ENCODE measurements at places on chromosomes 7 and 10.

DNA sequence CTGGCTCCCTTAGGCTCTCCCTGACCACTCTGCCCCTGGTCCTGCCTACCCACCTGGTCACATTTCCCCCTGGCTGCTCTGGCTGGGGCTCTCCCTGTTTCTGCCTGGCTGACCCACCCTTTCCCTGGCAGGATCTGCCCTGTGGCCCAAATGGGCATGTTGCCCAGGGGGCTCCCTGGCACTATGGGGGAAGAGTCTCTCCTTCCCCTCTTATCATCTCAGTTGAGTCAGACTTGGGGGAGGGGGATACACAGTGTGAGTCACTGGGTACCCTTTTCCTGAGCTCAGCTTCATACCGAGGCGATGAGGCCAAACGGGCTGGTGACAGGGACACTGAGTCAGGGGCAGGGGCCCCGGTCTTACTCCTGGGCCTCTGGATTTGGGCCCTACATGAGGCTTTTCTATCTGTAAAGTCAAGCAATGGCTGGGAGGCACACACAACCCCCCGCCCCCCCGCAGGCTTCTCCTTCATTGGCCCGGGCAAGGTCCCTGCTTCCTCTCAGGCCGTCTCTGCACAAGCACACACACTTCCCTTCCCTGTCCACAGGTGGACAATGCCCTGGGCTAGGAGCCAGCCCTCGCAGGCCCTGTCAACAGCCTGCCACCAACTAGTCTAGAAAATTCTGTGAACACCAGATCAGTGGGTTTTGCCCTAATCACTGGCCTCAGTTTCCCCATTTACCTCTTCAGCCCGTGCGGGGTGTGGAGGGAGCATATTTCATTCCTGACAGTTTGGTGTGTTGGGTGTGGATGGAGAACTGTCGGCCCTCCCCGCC, 627 bp upstream of the FLNC start:
- peaks cover 16% of the 10 kb centered on the region for H3K4me1 ChIP-seq
- H3K36me3 ChIP-seq = no peaks in the 10 kb centered on the region
- no peak overlapping the region for H3K27ac ChIP-seq

DNA sequence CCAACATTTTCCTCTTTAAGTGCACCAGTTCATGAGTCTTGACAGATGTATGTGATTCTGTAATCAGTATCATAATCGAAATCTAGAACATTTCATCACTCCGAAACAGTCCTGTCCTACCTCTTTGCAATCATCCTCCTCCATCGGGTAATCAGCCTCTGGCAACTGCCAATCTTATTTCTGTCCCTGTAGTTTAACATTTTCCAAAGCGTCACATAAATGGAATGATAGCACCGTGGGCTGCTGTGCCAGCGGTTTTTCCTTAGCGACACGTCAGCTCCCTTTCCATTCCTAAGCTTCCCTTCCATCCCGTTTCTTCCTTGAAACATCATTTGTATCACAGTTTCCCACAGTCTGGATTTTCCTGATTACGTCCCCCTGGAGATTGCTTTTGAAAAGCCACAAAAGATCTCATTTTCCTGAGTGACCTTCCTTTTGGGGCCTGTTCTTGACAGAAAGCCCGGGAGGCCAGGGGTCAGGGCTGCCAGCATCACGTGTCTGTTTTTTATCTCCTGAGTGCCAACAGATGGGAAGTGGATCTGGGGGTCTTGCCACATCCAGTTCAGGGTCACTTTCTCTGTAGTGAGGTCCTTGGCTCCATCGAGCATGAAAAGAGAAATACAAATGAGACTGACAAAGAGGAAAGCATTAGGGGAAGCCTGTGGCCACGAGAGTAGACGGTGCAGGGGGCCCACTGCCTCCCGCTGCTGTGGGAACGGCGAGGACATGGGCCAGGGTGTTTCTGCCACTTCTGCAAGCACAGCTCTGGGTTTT, 31.6 kb downstream of the TMEM120A start:
- peaks cover 13% of the 10 kb centered on the region for H3K4me1 ChIP-seq
- peaks cover 73% of the 10 kb centered on the region for H3K36me3 ChIP-seq
- H3K27me3 ChIP-seq = no peaks in the 10 kb centered on the region

- no peak overlapping the region for H3K27ac ChIP-seq
- no peak for DNase-seq
- H3K36me3 ChIP-seq = no peaks in the 10 kb centered on the region
- H3K4me3 ChIP-seq = no peak overlapping the region
- no peaks in the 10 kb centered on the region for H3K4me1 ChIP-seq
- no peaks in the 10 kb centered on the region for H3K27me3 ChIP-seq
Observed at GRCh38 chr10:48468130-48468790, 136.6 kb downstream of the ARHGAP22 start.

DNA sequence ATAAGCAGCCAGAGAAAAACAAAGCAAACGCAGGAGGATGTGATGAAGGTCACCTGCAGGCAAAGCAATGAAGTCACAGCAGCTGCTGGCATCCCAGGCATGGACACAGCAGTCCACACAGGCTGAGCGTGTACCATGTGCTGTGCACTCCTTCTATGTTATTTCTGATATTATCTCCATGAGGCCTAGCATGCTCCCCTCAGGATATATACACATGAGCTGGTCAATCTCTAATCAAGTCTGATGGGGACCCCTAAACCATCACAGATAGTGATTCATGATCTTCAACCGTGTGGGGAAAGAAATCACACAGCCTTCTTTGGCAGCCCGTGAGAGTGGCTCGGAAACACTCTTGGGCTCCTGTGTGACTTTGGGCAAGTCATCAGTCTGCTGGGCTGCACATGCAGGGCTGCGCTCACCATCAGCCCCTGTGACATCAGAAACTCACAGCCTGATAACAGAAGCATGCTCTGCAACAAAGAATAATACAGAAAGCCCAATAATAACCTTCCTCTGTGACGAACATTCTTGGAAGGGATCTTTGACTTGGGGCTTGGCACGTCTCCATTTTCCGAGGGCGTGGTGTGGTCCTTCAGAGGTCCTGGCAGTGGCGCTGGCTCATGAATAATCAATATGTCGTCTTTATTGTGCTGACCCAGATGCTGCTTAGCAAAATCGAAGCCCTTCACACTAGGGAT, 83.0 kb upstream of the ATP6V0A4 start:
- H3K4me3 ChIP-seq = no peak overlapping the region
- no peak for DNase-seq
- H3K4me1 ChIP-seq = no peaks in the 10 kb centered on the region
- H3K36me3 ChIP-seq = no peaks in the 10 kb centered on the region
- H3K27ac ChIP-seq = no peak overlapping the region

DNA sequence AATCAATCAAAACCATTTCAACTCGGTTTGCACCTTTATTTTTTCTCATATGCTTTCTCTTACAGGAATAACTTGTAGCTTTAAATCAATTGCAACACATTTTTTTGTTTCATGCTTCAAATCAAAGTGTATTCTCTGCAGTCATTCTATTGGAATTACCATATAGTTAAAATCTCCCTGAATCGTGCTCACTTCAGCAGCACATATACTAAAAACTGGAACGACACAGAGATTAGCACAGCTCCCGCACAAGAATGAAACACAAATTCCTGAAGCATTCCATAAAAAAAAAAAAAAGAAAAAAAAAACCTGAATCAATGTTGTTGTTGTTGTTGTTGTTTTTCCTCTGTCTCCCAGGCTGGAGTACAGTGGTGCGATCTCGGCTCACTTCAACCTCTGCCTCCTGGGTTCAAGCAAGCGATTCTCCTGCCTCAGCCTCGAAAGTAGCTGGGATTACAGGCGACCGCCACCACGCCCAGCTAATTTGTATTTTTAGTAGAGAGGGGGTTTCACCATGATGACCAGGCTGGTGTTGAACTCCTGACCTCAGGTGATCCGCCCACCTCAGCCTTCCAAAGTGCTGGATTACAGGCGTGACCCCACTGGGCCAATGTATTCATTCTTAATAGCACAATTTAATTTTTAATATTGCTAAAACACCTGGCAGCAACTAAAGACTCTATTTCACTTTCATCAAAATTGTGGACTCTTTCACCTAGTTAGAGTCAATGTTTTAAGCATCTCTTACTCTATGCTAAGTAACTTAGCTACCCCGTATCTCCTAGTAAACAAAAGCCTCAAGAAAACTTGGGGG, 26.3 kb downstream of the ANKRD61 start:
- H3K4me3 ChIP-seq = peak overlapping the region; percentile 85
- H3K27ac ChIP-seq = no peak overlapping the region
- peaks cover 25% of the 10 kb centered on the region for H3K4me1 ChIP-seq
- H3K27me3 ChIP-seq = no peaks in the 10 kb centered on the region

GRCh38 chr10:119396008-119396708, 146.4 kb downstream of the RGS10 start:
- DNase-seq = no peak
- H3K27me3 ChIP-seq = no peaks in the 10 kb centered on the region
- H3K4me3 ChIP-seq = no peak overlapping the region
- H3K27ac ChIP-seq = peak overlapping the region; percentile 80
- peaks cover 4% of the 10 kb centered on the region for H3K36me3 ChIP-seq

DNA sequence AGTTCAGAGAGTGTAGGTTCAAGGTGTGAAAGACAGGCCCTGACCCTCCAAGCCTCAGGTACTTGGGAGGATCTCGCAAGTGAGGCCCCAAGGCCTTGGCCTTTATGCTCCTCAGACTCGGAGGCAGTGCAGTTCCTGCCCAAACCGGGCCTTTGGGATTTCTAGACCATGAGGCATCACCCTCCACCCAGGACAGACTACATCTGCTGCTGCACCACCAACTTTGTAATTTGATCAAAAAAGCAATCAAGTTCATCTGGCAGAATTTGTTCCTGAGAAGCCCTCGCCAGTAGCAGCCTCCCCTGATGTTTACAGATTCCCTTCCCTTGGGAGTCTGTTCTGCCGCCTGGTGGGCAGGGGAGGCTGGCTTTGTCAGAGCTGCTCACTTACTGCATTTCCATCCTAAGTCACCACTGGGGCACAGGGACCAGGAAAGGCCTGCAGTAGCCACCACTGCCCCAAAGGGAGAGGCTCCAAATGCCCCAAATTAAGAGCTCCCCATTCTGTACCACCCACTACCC, 2.1 kb downstream of the CAMK2G start:
- peaks cover 23% of the 10 kb centered on the region for H3K4me1 ChIP-seq
- no peaks in the 10 kb centered on the region for H3K27me3 ChIP-seq
- DNase-seq = no peak
- H3K36me3 ChIP-seq = peaks cover 7% of the 10 kb centered on the region

- no peak for DNase-seq
- no peak overlapping the region for H3K4me3 ChIP-seq
- H3K4me1 ChIP-seq = peaks cover 16% of the 10 kb centered on the region
- H3K27ac ChIP-seq = no peak overlapping the region
Observed at GRCh38 chr7:3027005-3027845, 16.4 kb downstream of the CARD11 start.

GRCh38 chr10:43890124-43890523, 241.4 kb upstream of the ZNF32 start:
- no peaks in the 10 kb centered on the region for H3K4me1 ChIP-seq
- H3K4me3 ChIP-seq = no peak overlapping the region
- no peak for DNase-seq
- H3K27me3 ChIP-seq = no peaks in the 10 kb centered on the region

- no peak overlapping the region for H3K27ac ChIP-seq
- DNase-seq = peak; percentile 58
- no peaks in the 10 kb centered on the region for H3K4me1 ChIP-seq
- H3K27me3 ChIP-seq = no peaks in the 10 kb centered on the region
Observed at GRCh38 chr7:2159176-2159520, 73.6 kb downstream of the MAD1L1 start.

DNA sequence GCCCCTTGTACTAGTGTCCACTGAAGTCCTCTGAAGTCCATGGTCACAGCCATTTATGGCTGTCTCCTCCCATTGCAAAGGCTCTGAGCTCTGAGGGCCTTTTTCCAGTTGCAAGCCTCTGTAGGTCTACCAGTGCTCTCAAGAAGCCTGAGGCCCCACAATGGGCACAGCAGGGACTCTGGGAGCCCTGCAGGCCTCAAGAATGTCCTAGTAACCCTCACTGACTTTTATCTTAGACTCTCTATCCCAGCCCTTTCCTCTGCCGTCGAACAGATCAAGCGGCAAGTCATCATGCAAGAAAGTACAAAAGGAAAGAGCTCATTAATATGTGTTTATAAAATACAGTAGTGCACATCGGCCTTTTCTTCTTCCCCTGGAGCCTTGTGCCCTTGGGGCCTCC, 23.4 kb downstream of the VWA2 start:
- no peak overlapping the region for H3K4me3 ChIP-seq
- H3K36me3 ChIP-seq = no peaks in the 10 kb centered on the region
- no peaks in the 10 kb centered on the region for H3K4me1 ChIP-seq
- H3K27ac ChIP-seq = no peak overlapping the region
- H3K27me3 ChIP-seq = no peaks in the 10 kb centered on the region
- no peak for DNase-seq

DNA sequence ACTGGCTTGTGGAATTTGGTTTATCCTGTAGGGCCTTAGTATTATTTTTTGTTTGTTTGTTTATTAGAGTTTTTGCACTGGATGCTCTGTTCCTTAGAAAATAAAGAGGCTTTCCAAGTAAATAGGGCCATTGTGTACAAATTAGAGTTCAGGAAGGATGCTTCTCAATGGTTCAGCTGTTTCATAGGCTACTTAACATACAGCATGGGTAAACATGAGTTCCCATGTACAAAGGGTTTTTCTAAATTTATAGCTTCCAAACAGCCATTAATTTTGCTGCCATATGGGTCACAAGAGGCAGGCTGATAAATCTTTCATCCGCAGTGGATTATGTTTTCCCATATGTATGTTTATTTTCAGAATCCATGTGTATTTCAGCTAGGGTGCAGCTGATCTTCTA, 121.6 kb upstream of the WDR11 start:
- no peak overlapping the region for H3K27ac ChIP-seq
- H3K4me3 ChIP-seq = no peak overlapping the region
- DNase-seq = no peak
- H3K4me1 ChIP-seq = no peaks in the 10 kb centered on the region
- H3K27me3 ChIP-seq = no peaks in the 10 kb centered on the region

- H3K36me3 ChIP-seq = no peaks in the 10 kb centered on the region
- H3K4me1 ChIP-seq = no peaks in the 10 kb centered on the region
- no peaks in the 10 kb centered on the region for H3K27me3 ChIP-seq
- no peak overlapping the region for H3K27ac ChIP-seq
Observed at GRCh38 chr10:97551271-97551670, 21.3 kb upstream of the ANKRD2 start.

GRCh38 chr7:41579961-41580935, 122.6 kb downstream of the INHBA start:
- no peaks in the 10 kb centered on the region for H3K4me1 ChIP-seq
- H3K27me3 ChIP-seq = no peaks in the 10 kb centered on the region
- no peak overlapping the region for H3K4me3 ChIP-seq
- H3K27ac ChIP-seq = no peak overlapping the region

All from spleen (tissue), 13 donors.